Daoy (cell line): ENCODE measurements at places on chromosomes 4 and X. TPM values are rescaled to one million over a fixed set of nuclear protein-coding genes. Genes with fewer than 3 reads are reported as not detected.

- no peak for DNase-seq
Observed at GRCh38 chrX:118475903-118476302, 19.7 kb upstream of the DOCK11 start.

GRCh38 chr4:110055158-110055768, 142.6 kb downstream of the EGF start:
- DNase-seq: peak; percentile 10

C4orf50 gene
- total RNA-seq: not detected in 2 replicates

DNA sequence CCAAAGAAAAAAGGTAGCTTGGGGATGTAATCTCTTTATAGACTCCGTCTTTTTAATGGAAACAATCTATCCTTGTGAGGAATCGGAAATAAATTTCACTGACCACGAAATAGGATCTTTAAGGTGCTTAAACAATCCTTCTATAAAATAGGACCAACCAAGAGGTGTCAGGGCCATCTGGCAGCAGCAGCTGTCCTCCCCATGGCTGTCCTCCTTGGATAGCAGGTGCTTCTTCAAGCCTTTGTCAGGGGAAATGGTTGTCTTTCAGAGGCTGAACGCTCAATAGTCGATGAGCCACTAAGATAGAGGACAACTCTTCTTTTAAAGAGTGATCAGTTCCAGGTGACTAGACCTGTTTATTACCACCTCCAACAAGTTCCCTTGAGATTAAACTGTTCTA, 231.0 kb downstream of the ADGRL3 start:
- DNase-seq: no peak

TCP11X2 gene
- total RNA-seq: not detected in 2 replicates

DNA sequence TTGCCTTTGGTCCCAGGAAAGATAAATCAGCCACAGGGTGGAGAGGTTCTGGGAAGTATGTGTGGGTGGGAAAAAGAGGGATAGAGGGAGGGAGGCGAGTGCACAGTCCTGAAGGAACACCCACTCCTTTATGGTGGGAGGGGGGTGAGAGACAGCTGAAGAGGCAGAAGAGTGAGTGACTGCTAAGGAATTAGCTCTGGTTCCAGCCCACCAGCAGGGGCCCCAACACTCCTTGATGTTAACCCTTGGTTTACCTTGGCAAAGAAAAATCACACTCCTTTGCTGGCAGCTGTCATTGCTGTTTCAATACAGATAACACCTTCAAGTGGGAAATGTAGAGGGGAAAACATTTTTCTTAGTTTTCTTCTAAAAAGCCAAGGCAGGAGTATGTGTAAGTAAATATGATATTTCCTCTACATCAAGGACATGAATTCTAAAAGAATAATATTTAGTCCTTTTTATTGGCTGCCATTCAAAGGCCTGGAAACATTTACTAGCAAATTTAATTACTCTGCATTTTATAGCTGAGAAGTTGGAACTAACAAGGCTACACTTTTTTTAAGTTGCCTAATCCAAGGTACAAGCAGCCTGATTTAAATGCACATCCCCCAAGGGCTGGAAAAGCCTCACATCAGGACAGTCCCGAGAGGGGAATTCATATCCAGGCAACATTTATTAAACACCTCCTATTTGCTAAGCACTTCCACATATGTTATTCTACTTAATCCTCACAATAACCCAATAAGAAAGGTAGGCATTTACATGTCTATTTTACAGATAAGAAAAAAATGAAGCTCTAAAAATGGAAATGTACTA, 81.7 kb downstream of the HS6ST2 start:
- DNase-seq: no peak

DNA sequence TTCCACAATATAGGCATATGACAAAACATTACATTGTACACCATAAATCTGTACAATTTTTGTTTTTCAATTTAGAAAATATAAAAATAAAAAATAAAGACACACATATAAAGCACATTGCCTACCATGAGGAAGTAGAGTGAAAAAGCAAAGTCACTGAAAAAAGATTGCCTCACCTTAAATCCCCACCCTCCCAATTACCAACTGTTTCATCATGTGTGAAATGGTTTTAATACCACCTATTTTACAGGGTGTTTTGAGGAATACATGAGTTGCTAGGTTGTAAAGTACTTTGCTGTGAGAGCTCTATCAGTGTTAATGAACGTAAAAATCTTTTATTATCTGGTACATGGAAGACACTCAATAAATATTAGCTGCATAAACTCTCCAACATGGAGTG, 373.6 kb upstream of the NDST3 start:
- no peak for DNase-seq

GPR82 gene
- not detected in 2 replicates for total RNA-seq

NXF2 gene
- 1.9 and 3.5 TPM in 2 replicates for total RNA-seq

- no peak for DNase-seq
Observed at GRCh38 chr4:70714079-70714887, 7.5 kb upstream of the RUFY3 start.

- DNase-seq: peak; percentile 45
Observed at GRCh38 chr4:182354867-182355266, 111.7 kb downstream of the TENM3 start.

DNA sequence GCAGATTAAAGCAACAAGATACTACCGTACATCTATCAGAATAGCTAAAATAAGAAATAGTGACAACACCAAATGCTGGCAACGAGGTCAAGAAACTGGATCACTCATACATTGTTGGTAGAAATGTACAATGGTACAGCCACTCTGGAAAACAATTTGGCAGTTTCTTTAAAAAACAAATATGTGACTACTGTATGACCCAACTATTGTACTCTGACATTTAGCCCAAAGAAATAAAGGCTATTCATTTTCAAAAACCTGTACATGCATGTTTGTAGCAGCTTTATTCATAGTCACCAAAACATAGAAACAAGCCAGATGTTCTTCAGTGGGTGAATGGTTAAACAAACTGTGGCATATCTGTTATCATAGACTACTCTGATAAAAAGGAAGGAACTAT, 8.2 kb downstream of the CLCN3 start:
- no peak for DNase-seq

DNA sequence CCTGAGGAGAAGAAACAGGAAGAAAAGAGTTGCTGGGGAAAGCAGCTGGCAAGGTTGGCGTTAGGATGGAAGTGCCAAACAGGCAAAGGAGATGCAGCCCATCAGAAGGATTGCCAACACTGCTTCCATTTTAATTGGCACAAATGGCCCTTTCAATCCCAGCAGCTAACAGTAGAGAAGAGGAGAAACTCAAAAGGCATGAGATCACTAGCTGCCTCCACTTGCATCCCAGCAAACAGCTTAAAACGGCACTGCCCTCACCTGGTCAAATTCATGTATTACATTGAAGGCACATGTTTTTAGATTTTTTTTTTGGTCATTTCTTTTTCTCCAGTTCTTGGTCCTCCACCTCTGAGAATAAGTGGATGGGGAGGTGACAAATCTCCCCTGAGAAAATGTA, 14.9 kb upstream of the LOC101059915 start:
- DNase-seq: peak; percentile 32

GRCh38 chrX:12021698-12022097, 116.6 kb upstream of the FRMPD4 start:
- no peak for DNase-seq
